ENCODE measurements at places on chromosomes 12 and 14.

DNA sequence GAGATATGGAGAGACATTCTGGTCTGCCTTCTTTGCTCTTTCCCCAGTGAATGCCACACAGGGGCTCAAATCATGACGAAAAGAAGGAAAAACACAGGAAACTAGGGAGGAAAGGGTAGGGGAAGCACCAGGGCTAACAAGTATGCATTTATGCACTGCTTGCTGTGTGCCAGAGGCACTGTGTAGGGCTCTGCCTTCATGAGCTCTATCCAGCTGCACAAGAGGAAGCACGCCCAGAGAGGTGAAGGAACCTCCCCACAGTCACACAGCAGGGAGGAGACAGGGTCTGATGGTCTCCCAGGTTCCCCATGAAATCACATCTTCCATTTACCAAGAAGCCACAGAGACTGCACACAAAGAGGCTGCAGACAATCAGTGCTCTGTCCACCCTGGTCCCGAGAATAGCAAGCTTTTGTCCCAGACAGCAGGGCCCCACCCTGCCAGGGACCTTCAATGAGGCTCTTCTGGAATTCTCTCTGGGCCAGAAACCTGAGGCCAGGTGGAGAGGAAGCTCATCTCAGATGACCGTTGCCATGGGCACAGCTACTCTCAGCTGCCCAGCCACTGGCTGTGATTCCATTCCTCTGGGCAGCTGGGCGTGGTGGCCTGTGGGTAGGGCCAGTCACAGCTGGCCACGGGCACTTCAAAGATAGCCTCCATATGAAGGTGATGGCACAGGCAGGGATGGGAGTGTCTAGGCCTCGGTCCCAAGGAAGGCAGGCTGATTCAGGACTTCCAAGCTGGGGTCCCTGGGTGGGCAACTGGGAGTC lies 7.3 kb upstream of the TRPV4 start:
- no peak for DNase-seq

GRCh38 chr12:121628037-121628436 lies 1.7 kb downstream of the ORAI1 start:
- no peak for DNase-seq

- DNase-seq = no peak
These were observed 68.0 kb downstream of the KIF26A start for GRCh38 chr14:104206281-104206904.

DNA sequence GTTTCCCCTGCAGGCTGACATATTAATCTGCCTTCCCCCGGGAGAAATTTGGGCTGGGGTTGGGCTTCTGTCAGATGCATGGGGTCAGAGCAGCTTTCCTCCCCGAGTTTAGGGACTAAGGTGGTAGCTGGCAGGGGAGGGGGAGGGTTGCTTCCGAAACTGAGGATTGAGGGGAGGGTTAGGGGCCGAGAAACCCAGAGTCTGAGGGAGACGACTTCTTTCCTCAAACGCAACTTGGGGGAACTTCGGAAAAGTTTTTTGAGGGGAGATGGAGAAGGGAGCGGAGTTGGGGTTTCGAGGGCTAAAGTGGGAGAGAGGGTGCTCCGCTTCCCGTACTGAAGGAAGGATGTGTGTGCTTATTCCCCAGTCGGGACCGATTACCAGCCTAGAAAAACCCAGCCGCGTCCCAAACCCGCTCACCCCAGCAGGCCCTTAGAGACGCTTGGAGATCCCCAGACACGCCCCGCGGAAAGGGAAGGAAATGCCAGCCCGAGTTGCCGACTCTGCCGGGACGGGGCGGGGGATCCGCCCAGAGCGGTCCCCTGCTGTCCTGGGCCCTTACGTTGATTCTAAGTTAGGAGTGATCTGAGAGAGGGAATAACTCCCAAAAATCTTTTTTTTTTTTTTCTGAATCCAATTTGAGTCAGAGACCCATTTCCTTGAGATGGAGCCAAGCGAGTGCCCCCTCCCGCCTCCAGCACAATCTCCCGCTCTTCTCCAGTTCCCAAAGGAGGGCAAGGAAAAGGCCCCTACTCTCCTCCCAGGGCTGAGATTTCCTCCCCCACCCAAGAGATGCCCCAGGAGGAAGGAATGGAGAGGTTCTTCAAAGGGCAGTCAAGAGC lies 61.9 kb downstream of the SMUG1 start:
- DNase-seq = no peak

GRCh38 chr12:70660620-70661219 lies 23.5 kb upstream of the PTPRB start:
- DNase-seq = no peak

DNA sequence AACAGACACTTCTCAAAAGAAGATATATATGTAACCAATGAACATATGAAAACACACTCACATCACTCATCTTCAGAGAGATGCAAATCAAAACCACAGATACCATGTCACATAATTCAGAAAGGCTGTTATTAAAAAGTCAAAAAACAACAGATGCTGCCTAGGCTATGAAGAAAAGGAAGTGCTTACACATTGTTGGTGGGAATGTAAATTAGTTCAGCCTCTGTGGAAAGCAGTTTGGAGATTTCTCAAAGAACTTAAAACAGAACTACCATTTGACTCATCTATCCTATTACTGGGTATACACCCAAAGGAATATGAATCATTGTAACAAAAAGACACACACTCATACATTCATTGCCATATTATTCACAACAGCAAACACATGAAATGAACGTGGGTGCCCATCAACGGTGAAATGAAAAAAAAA lies 35.1 kb downstream of the EIF2S3B start:
- no peak for DNase-seq

DNA sequence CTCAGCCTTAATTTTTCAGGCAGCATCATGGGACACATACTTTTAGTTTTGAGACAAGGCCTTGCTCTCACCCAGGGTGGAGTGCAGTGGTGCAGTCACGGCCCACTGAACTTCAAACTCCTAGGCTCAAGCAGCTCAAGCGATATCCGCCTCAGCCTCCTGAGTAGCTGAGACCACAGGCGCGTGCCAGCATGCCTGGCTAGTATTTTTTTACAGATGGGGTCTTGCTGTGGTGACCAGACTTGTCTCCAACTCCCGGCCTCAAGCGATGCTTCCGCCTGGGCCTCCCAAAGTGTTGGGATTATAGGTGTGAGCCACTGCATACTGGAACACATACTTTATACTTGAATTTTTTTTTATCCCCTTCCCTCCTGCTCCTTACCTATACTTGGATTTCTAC lies 2.8 kb downstream of the RDH5 start:
- DNase-seq = no peak

- DNase-seq = peak; percentile 12
These were observed 82.0 kb downstream of the CATSPERB start for GRCh38 chr14:91649930-91650329.

GRCh38 chr12:2393996-2394395 lies 341.2 kb downstream of the CACNA1C start:
- no peak for DNase-seq

DNA sequence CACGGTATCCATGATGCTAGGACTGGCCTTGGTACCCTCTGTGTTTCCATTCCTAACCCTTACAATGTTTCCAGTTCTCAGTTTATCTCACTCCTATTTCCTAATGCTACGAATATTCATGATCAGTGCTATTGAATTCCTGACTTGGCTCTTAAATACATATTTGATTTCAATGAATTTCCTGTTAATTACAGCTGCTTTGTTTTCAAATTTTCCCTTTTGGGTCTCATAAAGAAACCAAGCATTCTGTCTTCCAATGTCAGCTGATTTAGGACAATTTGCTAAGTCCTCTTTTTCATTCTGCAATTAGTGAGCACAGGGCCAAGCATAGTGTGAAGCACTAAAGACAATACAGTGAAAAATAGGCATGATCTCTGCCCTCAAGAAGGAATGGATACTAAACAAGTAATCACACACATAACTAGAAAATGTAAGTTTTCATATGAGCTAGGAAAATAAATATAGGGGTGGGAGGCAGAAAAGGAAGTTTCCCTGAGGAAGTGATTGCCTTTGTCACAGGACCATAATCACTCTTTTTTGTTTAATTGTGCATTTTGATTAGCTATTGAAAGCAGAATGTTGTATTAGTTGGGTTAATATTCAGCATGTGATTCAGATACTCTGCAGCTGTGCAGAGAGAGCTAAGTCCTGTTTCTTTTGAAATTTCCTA lies 88.5 kb downstream of the KCNC2 start:
- no peak for DNase-seq

DNA sequence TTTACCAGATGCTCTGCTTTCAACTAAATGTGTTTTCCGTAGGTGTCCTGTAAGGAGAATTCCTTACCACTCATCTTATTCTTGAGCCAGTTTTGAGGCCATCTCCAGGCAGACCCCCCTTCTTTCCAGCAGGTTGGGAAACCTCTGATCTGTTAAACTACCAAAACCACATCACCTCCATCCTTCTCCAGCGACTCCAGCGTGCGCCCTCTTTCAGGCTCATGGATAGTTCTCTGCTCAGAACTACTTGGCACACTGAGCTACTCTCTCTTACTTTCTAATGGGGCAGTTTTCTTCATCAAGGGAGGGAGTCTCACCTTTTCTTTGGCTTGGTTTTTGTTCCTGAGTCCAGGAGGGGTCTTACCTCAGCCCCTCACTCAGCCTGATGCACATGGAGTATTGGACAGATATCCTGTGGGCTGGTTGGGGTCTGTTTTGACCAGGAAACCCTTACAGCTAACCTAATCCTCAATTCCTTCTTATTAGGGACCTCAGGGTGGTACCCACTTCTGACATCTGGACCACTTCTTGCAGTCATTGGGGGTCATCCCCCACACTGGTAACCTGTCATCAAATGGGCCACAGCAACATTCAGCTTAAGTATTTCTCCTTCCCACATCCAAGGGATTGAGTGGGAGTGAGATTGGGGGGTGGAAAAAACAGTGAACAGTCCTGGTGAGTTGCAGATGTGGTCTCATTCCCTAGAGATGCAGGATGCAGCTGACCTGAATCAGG lies 5.2 kb downstream of the DHRS2 start:
- no peak for DNase-seq

GRCh38 chr12:123530668-123531067 lies 2.9 kb downstream of the RILPL1 start:
- no peak for DNase-seq

GRCh38 chr14:35506927-35507326 lies 27.0 kb upstream of the INSM2 start:
- DNase-seq = no peak

DNA sequence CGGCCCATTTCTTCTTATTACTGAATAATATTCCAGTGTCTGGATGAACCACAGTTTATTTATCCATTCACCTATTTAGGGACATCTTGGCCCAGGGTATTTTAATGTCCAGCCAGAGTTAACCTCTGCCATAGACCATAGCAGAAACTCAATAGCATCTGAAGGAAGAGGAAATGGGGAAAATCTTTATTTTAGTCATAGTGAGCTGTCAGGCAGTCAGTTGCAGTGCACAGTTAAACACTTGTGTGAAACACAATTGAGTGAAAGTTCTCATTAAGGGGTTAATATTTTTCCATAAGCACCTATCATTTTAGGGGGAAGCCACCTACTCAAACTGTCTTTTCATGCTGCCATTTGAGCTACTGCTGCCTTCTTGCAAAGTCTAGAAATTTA lies 197.3 kb upstream of the PPFIA2 start:
- no peak for DNase-seq

DNA sequence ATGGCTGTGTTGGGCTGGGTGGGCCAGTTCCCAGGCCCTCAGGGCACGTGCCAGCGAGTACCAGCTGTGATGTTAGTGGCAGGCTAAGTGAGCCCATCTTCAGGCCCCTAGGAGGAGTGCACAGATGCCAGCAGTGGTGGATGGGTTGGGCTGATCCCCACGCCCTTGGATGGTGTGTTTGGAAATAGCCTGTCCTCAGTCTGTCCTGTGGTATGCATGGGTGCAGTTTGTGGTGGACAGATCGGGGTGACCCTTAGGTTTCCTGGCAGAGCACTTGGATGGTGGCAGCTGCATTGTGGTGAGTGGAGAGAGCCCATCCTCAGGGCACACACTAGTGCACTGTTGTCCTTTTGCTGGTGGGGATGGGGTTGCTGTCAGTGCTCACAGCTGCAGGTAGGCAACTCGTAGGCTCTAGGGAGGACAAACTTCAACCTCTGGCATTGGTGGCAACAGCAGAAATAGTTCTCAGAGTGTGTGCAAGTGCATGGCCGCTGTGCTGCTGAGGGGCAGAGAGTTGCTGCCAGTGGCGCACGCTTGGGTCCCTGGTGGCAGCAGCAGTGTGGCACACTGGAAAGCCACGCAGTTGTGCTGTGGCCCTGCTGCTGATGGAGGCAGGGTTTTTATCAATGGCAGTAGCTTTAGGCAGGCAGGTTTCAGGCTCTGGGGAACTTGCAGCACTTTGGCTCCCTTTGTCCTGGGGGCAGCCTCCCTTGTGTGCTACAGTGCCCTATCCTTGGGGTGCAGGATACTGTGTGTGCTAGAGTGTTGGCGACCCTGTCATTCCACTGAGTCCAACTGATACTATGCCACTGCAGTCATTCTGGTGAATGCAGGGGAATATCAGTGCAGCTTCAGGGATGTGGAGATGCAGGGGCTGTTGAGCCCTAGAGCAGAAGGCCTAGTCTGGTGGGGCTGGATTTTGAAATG lies 65.5 kb downstream of the FBXO33 start:
- no peak for DNase-seq

- DNase-seq = no peak
These were observed 1.5 kb downstream of the ASB2 start for GRCh38 chr14:93974833-93975232.

DNA sequence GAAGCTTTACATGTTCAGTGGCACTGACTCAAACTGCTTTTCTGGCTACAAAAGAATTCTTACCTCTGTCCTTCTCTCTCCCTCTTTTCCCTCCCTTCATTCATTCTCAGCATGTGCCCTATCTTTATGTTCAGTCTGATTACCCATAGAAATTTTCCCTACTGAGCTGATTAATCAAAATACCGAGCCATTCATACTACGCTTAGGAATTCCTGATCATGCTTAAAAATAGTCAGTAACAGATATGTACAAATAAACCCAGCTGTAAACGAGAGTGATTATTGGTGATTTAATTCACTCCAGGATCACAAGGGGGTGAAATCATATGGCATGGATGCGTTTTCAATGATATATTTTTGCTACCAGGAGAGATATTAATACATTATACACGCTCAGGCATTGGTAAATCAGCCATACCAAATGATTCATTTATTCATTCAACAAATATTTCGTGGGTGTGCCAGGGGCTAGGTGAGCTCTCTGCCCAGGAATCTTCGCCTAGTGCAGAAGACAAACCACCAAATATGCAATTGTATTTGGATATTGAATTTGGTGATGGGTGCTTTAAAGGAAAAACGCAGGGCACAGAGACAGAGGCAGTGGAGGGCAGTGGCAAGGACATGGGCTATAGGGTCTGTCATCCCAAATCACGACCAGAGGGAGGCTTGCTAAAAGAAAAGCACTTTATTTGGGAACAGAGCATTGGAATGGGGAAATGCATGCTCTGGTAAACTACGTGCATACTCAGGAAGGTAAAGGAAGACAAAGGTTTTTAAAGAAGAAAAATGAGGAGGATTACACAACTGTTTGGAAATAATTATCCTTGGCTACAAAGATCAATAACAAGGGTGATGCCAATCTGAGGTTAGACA lies 13.9 kb upstream of the VRK1 start:
- no peak for DNase-seq

DNA sequence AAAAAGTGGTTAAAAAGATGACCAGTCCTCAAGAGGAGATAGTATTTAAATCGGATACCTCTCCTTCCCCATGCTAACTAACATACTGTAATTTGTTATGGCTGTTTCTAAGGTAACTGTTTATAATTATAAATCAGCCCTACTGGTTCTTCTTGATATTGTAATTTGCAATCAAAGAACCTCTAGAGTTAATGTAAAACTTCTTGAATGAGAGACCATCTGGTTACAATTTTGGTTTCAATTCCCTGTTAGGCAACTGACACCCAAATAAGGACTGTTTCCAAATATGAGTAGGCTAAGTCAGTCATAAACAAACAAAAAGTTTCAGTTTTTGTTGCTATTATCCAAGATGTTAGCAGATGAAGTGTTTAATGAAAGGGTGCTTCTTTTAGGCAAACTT lies 120.2 kb upstream of the DNM1L start:
- no peak for DNase-seq

Data from CD4-positive, alpha-beta T cell treated with Interleukin-6 at 100 ng/mL for 8 hours (primary cell).